ENCODE measurements at places on chromosomes 16 and 17.

- DNase-seq, result no peak
These were observed 2.9 kb upstream of the B9D1 start for GRCh38 chr17:19365499-19365817.

DNA sequence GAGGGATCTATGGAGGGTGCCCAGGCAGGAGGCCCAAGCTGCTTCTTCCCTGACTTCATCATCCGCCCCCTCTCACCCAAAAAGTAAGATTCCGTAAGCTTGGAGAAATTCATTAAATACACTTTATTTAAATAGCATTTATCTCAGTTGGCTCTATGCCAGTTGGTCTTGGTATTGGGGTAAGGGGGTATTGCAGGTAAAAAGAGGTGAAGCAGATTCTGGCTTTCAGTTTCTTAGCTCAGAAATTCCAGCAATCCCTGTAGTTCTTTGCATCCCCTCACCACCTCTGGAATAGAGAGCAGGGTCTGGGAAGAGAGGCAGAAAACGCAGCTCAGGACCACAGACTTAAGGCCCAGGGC is 750 bp upstream of the ALDOC start:
- no peak for DNase-seq

GRCh38 chr16:19876501-19877059 is 8.1 kb downstream of the GPRC5B start:
- no peak for DNase-seq

DNA sequence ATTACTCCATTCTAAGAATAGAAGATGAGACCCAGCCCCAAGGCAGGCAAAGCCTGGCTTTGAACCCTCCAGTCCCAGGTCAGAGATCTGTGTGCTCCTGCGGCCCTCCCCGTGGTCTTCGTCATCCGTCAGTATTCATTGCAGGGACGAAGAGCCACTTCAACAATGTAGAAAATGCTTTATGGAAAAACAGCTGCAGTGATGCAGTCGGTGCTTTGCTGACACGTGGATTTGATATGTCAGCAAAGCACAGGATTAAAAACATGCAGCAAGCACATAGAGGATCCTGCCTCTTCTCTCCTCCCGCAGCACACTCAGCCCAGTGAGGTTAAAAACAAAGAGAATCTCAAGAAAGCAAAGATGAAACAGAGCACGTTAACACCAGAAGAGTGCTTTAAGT is 117.1 kb upstream of the AXIN2 start:
- DNase-seq, result no peak

GRCh38 chr17:82120148-82120547 is 22.1 kb upstream of the FASN start:
- DNase-seq, result no peak

- DNase-seq, result no peak
These were observed 204.7 kb upstream of the CIBAR2 start for GRCh38 chr16:85316944-85317343.

- no peak for DNase-seq
These were observed 110.8 kb upstream of the CDH5 start for GRCh38 chr16:66255647-66256046.

DNA sequence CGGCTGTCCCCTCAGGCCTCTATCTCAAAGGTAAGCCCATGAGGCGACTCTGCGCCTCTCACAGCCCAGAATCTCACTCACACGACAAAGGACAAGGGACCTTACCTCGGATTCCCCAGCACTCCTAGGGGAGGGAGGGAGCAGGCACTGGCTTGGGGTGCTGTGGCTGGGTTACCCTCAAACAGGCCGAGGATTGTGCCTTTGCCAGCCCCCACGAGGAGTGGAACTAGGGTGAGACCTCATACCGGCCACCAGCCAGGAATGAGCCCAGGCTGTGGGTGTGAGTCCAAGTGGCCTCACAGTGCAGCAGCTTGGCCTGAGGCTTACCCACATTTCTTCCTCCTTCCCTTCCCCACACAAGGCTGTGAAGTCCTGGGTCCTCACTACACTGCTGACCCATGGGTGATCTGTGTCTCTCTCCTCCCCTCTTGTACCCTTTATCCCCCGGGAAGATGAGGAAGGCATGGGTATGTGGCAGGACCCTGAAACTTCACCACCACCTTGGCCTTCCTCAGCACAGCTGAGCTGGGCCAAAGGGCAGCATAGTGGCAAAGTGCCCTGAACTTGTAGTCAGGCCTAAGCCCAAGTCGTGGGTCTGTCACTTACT is 5.9 kb downstream of the PROCA1 start:
- DNase-seq, result no peak

- no peak for DNase-seq
These were observed 154.2 kb upstream of the IRX6 start for GRCh38 chr16:55169780-55170179.

DNA sequence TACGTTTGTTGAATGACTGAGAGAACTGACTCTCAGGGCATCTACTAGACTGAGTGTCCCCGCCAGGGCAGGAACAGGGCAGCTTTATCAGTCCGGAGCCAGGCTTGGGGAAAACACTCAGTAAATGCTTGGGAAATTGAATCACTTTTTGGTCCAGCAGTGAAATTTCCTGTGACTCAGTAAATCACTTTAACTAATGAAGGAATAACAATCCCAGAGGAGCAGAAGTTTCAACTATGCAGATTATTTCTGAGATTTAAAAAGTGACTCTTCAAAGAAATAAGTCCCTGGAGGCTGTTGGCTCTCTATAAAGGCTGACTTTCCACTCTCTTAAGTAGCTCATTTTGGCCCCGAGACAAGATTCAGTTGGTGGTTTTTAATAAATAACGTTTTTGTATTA is 101.8 kb downstream of the FOXL1 start:
- no peak for DNase-seq

DNA sequence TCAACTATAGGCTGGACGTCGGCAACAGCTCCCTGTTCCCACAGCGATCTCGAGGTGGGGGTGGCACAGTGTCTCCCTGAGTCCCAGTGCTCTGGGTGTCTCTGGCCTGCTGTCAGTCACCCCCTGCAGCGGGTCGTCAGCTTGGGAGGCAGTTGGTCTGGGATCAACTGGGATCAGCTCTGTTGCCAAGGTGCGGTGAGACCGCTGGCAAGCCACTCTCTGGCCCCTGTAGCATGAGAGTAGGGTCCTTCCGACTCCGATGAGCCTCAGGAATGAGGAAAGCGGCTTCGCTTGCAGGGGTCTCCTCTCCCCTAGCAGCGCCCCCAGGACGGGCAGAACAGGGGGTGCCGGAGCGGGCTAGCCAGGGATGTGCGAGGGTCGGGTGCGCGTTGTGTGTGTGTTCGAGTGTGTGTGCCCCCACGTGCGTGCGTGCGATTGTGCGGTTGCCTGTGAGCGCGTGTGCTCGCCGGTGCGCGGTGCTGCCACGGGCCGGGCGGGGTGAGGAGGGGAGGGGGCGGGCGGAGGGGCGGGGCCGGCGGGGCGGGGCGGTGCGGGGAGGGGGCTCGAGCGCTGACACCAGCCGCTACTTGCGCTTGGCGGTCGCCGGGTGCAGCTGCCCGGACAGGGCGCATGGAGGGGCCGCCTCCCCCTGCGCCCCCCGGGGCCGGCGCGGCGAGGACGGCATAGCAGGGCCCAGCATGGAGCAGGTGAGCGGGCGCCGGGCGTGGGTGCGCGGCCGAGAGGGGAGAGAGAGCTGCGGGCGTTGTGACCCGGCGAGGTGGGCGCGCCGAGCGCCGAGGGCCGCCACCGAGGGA is 9.4 kb upstream of the ARHGAP23 start:
- DNase-seq, result no peak

DNA sequence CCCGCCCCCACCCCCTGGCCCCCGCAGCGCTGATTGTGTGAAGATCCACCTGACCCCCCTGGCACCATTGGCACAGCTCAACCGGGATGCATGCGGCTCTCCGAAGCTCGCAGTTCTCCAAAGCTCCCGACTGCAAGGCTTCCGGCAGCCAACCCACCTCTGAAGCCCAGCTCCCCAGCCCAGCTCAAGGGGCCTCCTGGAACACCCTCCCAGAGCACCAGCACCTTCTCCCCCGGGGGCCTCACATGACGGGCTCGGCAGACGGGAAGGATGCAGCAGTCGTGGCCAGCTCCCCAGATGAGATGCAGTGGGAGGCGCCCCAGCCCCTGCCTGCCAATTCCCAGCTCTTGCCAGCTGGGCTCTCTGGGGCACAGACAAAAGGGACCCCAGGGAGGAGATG is 215.3 kb downstream of the ZNF423 start:
- no peak for DNase-seq

- DNase-seq, result no peak
These were observed 448 bp upstream of the TNFRSF12A start for GRCh38 chr16:3019594-3020246.
